ENCODE measurements at places on chromosomes 12 and 14.

DNA sequence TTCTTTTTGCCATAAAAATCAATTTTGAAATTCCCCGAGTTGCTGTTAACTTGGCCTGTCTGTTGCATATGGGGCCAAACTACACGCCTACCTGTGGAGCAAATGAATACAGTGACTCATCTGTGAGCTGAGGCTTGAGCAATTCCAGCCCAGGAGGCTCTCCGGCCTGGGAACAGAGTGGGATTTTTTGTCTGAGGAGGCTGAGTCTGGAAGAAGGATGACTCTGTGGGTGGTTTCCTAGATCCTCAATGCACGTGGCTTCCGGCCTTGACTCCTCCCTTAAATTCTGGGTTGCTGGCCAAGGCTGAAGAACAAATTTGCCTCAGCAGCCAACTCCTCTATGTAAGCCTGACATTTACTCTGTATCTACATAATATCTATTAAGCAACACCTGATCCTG is 124.1 kb downstream of the SSPN start:
- no peak for DNase-seq

GRCh38 chr12:99450036-99450630 is 197.4 kb upstream of the GARIN6 start:
- DNase-seq: no peak

GRCh38 chr12:27331291-27331926 is 1.2 kb upstream of the BMAL2 start:
- DNase-seq: peak; percentile 46

DNA sequence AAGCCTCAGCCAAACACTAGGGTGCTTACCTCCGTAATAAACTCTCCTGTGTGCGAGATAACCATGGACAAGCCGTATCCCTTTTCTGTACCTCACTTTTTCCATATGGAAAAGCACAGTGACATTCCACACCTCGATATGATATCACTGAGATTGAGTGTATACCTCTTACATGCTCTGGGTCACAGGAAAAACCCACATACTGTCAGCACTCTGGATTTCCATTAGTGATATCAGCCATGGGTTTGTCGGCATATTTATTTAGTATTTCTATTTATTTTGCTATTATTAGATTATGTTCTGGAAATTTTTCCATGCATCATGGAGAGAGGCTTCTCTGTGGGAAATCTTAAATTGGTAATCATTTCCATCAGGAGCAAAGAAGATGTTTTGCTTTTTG is 28.0 kb upstream of the DAAM1 start:
- no peak for DNase-seq

GRCh38 chr12:6532927-6533652 is 1.2 kb upstream of the GAPDH start:
- no peak for DNase-seq

GRCh38 chr14:71628433-71628832 is 303.8 kb upstream of the RGS6 start:
- no peak for DNase-seq

GRCh38 chr12:96190413-96191108 is 3.6 kb upstream of the ELK3 start:
- DNase-seq: no peak

DNA sequence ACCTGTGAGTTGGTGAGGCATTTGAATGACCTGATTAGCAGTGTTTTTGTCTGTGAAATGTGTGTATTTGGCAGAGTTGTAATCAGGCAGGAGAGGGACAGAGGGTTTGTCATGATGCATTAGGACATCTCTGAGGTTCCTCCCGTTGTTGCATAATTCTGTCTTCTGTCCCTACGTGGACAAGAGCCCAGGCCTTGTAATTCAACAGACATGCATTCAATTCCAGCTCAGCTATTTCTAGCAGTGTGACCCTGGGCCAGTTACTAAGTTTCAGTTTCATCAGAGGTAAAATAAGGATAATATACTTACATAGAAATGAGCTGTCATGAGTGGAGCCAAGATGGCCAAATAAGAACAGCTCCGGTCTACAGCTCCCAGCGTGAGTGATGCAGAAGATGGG is 208.6 kb downstream of the SLC38A4 start:
- DNase-seq: no peak

- no peak for DNase-seq
Observed at GRCh38 chr12:49273726-49274395, 9.0 kb downstream of the TUBA1C start.

DNA sequence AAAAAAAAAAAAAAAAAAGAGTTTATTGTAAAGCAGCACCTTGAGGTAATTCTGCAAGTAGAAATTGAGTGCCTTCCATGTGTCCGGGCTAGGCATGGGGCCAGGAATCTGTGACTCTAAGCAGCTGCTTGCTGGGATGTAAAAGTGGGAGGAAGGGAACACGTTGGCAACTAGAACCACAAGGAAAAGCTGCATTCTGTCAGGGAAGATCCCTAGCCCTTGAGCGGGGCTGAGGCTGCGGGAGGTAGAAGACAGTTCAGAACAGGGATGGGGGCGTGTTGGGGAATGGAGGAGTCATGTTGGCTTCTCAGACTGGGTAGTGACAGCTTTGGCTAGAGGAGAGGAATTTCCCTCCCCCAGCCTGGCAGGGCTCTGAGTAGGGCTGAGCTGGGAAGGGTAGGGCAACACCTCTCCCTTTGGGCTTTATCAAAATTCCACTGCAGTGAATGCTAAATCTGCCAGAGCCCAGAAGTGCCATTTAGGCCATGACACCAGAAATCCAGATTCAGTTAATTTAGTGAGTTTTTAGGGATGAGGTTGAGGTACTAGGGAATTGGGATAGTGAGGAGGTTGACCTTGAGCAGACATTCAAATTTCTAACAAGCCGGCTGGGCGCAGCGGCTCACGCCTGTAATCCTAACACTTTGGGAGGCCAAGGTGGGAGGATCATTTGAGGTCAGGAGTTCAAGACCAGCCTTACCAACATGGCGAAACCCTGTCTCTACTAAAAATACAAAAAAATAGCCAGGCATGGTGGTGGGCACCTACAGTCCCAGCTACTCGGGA is 3.4 kb upstream of the TRAFD1 start:
- no peak for DNase-seq

All from CD4-positive, alpha-beta T cell treated with Interleukin-2 at 100 ng/mL for 4 hours (primary cell).